ENCODE measurements at places on chromosomes 12 and 14.

GRCh38 chr14:72962829-72963312 lies 36.6 kb downstream of the DCAF4 start:
- DNase-seq: no peak

DNA sequence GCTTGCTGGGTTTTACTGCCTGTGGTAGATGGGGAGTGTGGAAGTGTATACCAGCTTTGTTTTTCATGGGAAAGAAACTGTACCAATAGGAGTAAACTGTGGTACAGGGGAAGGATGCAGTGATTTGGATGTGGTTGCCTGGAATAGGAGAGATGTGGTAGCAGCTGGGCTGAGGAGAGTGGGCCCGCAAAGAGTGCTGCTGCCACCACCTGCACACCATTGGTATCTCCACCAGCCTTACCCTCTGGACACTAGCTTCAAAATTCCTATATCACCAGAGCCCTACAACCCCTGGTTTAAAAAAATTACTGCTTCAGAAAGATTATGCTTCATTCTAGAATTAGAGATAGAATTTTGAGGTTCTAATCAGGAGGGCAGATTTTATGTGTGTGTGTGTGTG lies 53.6 kb downstream of the AKAP6 start:
- no peak for DNase-seq

- DNase-seq: no peak
Measured at GRCh38 chr14:59582161-59582560, 5.5 kb upstream of the CCDC175 start.

GRCh38 chr12:85825746-85826145 lies 10.5 kb downstream of the RASSF9 start:
- no peak for DNase-seq

DNA sequence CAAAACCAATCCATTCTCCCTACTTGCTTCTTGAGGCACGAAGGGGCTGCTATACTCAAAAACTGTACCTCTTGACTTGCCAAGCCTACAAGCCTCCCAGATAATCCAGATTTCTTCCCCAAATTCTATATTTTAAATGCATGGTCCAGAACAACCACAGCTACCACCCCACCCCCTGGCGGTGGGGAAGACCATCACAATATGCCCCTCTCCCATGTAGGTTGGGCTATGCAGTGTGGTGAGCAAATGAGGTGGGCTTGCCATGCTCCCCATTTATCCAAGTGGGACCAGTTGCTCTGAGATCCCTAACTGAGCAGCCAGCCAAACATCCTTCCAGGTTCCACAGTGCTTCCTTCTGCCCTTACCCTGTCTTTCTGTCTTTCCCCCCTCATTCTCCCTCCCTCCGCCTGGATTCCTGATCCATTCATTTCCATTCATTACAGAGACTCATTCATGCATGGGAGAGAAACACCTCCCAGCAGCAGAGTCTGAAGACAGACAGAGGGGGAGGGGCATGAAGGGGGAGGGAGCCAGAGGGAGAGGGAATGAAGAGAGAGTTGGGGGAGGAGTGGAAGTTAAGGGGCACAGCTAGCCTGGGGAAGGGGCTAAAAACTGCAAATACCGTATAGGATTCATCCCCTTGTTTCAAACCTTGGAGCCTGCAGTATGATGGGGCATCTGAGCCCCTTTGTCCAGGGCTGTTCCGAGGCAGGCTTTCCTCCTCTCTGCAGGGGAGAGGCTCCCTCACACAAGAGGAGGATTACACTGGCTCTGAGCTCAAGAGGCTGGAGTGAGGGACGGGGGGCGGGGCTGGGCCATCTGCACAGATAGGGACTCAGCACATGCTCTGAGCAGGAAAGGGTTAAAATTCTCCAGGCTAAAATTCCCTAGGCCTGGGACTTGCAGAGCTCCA lies 4.4 kb downstream of the ZNF219 start:
- no peak for DNase-seq

DNA sequence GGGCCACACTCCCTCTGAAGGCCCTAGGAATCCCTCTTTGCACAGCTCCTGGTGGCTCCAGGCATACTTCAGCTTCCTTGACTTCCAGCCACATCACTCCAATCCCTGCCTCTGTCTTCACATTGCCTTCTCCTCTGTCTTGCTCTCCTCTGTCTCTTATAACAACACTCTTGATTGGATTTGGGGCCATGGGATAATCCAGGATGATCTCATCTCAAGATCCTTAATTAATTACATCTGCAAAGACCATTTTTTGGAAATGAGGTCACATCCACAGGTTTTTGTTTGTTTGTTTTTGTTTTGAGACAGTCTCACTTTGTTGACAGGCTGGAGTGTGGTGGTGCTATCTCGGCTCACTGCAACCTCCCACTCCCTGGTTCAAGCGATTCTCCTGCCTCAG lies 88.7 kb downstream of the TMTC1 start:
- no peak for DNase-seq

DNA sequence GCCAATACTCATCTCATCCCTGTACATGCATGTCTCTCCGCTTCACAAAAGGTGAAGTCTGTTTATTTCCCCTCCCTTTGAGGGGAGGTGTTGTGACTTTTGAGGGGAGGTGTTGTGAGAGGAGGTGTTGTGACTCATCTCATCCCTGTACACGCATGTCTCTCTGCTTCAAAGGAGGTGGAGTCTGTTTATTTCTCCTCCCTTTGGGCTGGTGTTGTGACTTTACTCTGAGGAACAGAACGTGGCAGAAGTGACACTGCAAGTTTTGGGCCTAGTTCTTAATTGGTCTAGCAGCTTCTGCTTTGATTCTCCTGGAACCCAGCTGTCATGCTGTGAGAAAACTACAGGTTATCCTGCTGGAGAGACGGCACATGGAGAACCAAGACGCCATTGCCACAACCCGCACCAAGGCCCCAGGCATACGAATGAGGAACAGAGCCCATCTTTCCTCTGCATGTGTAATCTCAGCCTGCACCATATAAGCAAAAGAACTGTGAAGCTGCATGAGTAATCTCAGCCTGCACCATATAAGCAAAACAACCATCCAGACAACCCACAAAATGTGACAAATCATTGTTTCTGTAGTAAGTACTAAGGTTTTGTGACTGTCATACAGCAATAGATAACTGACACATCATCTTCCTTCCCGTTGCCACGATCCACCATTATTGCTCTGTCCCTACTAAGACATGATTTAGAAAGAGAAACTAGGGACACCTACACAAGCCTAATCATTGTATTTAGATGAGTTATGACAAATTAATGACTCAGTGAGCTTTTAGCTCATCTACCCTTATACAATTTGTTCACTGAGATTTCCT lies 30.0 kb downstream of the GALNT4 start:
- no peak for DNase-seq

DNA sequence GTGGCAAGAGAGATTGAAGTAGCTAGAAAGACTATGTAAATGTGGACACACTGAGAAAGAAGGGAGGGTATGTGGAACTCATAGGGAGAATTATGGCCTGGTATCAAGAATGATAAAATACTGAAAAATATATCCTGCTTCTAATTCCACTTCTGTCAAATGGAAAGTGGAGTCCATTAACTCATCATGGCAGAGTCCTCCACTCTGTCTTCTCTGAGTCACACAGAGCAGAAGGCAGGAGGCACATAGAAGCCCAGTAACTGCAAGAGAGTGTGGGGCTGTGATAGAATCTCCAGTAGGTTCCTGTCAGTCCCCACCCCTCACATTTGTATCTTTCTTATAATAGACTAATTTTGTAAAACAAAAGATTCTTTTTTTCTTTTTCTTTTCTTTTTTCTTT lies 223.7 kb downstream of the AKAP6 start:
- no peak for DNase-seq

DNA sequence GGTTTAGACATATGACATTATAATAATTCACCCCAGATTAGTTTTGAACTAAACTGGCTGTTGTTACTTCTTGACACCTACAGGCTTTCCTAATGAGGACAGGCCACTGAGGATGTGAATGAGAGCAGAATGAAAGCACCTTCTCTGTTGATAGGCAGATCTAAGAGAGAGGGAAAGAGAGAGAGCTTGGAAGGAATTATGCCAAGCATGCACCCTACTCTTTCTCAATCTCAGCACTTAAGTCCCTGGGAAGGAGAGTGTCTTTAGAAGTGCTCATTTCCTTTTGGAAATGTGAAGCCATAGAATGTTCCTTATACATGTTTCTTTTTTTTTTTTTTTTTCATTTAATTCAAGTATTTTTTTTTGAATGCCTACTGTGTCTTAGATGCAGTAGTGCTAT lies 49.0 kb downstream of the TBC1D15 start:
- no peak for DNase-seq

GRCh38 chr12:91781114-91781513 lies 364.5 kb downstream of the BTG1 start:
- peak; percentile 6 for DNase-seq

DNA sequence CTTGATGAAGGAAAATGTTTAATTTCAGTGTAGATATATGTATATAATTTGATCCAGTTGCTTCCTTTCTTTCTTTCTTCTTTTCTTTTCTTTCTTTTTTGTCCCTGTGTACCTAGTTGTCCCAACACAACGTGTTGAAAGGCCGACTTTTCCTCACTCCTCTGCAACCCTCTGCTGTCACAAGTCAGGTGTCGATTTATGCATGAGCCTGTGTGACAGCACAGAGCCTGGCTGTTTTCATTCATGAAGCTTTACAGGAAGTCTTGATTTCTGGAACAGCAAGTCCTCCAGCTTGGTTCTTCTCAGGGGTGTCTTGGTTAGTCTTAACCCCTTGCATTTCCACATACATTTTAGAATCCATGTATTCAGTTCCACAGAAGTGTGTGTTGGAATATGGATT lies 88.1 kb downstream of the PPP2R5C start:
- no peak for DNase-seq

- DNase-seq: no peak
Measured at GRCh38 chr14:95507701-95508103, 8.7 kb downstream of the SYNE3 start.

DNA sequence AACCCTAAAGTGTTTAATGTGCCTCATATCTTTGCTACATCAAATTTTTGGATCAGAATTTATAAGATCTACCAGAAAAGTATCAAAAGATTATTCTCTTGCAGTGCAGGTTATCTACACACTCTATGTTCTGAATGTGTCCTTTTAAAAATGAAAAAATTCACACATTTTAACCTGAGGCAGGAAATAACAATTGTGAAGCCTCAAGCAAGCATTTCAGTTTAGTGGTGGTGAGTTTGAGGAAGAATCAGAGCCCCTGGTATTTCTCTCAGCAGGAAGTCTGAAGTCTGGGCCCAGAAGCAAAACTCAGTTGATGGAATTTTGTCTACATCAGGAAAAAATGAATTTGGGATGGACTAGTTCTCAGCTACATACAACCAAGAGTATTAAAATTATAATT lies 137.0 kb upstream of the PZP start:
- DNase-seq: no peak

GRCh38 chr12:71718611-71719010 lies 32.7 kb downstream of the TMEM19 start:
- DNase-seq: no peak

GRCh38 chr14:90599339-90599738 lies 202.5 kb downstream of the CALM1 start:
- DNase-seq: no peak

DNA sequence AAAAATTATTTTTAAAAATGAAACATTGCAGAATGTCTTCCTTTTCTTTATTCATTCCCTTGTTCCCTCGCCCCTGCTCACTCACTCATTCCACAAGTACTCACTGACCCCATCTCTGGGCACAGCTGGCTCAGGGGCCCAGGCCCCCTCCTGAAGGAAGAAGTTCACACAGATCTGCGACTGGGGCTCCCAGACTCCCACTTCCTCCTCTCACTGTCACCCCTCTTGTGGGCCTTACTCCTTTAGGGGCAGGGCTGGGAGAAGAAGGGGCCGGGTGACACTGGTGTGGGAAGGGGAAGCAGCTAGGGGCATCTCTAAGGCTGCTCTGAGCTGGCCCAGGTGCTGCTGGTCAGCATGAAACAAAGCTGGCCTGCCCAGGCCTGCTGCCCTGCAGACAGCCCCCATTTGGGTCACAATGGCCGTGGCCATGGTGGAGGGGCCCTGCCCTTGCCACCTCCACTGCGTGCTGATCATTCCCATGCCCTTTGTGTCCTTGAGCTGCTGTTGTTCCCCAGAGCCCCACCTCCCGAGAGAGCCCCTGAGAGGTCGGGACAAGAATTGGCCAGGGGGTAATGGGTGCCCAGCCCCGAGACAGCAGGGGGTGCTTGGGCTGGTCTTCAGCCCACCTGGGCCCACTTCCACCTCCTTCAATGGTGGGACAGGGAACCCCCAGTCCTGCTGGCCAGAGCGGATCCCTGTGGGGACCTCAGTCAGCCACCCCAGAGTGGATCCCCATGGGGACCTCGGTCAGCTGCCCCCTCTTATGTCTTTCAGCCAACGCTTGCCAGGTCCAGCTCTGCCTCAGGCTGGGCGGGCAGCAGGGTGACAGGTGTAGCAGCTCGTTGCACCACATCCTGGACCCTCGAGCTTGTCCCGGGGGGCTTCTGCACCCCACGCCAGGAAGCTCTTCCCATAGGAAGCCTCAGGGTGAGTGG lies 212.4 kb upstream of the C14orf180 start:
- DNase-seq: no peak

GRCh38 chr14:54330876-54331275 lies 65.9 kb upstream of the CDKN3 start:
- no peak for DNase-seq

GRCh38 chr12:47725091-47725772 lies at the start of gene ENDOU:
Gene ENDOU (minus strand): TSS chr12:47725490. CDS start chr12:47725413, 77 bp downstream.
- no peak for DNase-seq

DNA sequence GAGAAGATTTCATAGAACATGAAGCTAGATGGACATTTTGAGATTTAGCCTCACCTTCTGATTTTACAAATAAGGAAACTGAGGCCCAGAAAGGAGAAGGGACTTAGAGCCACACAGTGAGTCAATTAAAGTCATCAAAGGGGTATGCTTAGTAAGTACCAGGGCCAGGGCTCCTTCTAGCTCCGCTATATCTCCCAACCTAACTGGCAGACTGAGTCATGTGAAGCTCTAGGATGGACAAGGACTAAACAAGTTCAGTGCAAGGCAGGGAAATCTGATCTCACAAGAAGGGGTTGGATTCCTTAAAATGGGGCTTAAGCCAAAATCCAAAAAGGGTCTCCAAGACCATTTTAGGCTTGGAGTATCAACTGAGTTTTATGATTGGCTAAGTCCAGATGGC lies 215.8 kb downstream of the PHLDA1 start:
- no peak for DNase-seq

- DNase-seq: peak; percentile 83
Measured at GRCh38 chr12:4273652-4274395, at the start of gene CCND2. Gene CCND2 (plus strand): TSS chr12:4273762. CDS start chr12:4274041, 279 bp downstream.

DNA sequence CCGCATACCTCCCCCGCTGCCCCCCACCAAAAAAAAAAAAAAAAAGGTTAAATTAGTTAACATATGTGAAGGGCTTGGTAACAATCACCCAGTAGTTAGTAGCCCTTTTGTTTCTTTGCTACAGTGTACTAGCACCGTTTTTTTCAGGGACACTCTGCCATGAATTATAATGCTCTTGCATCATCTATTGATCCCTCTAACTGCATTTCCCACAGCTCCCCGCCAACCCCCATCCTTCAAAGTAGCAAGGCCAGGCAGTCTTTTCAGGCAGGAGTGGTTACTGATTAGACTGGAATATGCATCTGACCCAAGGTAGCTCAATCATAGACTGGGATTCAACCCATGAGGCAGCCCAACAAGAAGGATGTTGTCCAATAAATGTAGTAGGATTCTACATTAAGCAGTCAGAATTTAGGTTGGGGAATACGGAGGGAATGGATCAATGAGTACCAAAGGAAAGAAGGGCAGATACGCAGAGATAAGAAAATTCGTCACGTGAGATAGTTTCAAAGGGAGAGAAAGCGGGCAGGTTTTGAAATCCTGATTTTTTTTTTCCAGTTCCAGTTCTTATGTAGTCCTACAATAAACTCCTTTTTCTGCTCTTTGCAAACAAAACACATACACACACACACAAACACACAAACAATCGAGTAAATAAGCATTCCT lies 39.8 kb upstream of the CRACR2A start:
- DNase-seq: no peak

- no peak for DNase-seq
Measured at GRCh38 chr14:35643513-35643912, 109.5 kb downstream of the INSM2 start.

Data from dermis microvascular lymphatic vessel endothelial cell (primary cell).